COLO829 (cell line): ENCODE measurements at places on chromosomes 4 and X.

GRCh38 chr4:81954271-81954670, 419.5 kb downstream of the HNRNPD start:
- no peak for DNase-seq

- no peak for DNase-seq
Measured at GRCh38 chr4:21628116-21628670, 320.4 kb downstream of the KCNIP4 start.

GRCh38 chrX:100479329-100479728, 69.3 kb upstream of the PCDH19 start:
- no peak for DNase-seq

GRCh38 chr4:157246964-157247363, 26.4 kb downstream of the GRIA2 start:
- DNase-seq: peak; percentile 9

DNA sequence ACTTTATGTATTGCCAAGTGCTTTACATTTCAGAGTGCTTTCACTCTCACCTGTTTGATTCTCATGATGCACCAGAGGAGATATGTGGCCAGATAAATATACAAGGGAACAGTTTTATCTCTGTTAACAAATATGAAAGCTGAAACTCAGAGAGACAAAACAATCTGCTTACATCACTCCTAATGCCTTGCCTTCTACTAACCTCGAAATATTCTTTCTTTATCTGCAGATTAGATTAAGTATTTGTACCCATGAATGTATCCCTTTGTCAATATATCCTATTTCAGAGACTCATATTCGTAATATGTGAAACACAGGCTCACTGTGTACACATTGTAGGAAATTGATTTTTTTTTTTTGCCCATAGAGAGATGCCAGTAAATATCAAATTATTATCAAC, 178.1 kb downstream of the NWD2 start:
- DNase-seq: no peak

DNA sequence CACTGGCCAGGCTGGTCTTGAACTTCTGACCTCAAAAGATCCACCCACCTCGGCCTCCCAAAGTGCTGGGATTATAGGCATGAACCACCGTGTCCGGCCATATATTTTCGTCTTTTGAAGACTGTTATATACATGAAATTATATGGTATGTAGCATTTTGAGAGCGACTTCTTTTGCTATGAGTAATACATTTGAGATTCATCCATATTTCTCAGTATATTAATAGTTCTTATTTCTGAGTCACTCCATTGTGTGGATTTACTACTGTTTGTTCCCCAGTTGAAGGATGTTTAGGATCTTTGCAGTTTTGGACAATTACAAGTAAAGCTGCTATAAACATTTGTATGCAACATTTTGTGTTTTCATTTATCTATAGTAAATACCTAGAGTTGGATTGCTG, 34.9 kb downstream of the GNL3L start:
- no peak for DNase-seq

DNA sequence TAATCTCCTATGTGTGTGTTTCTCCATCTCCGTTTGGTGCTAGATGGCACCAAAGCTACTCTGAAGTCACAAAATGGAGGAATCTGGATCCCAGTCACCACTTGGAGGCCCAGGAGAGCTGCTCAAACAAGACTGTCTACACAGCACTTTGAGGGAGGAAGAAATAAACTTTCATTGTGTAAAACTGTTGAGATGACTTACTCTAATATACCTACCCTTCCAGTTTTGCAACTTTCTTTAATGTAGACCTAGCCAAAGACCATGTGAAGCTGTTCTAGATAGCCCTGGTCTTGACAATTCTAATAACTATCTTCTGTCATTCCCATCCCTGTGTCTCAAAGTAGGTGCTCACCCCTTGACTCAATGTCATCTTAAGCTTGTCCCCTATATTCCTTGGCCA, 52.8 kb upstream of the TAB3 start:
- no peak for DNase-seq

DNA sequence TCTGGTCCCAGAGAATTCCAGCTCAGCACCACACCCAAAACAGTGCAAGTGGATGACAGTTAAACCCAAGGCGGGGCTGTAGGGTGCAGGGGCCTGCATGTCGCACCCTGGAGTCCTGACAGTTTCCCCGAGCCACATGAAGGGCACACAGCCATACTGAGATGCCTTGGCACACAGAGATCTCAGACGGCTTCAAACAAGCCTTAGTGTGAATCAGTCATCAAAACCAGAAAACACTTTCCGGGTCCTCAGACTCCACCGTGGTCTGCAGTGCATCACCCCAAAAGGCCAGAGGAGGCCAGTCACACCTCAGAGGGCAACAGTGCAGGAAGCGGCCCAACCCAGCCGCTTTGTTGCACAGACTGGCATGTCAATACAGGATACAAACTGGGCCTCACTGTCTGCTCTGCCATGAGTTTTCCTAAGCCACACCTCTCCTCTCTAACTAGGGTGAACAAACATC, 64.6 kb upstream of the ENPP6 start:
- no peak for DNase-seq

DNA sequence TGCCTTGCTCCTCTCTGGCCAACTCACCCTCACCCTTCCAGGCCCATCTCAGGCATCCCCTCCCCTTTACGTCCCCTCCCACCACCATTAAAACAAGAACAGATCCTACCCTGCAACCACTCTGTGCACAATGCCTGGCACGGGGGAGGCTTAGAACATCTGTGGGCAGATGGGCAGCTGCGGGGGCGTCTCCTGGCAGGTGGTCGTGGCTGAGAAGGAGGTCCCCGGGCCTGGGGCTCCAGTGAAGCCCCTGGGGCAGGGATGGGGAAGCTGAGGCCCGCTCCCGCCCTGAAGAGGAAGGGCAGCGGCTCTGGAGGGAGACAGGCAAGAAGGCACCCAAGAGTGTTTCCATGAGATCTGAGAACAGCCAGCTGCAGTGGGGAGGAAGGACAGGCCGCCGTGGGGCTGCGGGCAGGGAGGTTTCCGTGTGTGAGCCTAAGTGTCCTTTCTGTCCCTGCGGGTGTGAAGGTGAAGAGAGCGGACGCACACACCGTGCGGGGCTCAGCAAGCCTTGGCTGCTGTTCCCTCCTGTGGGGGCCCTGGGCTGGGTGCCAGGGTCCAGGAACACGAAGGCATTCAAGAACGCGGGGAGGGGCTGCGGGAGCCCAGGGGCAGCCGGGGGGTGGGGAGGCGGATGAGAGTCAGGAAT, 7.8 kb upstream of the TBC1D14 start:
- no peak for DNase-seq

GRCh38 chr4:10002278-10002677, 19.0 kb downstream of the SLC2A9 start:
- DNase-seq: no peak

- DNase-seq: peak; percentile 48
Measured at GRCh38 chr4:118836301-118837120, 585 bp upstream of the SEC24D start.
